ENCODE measurements at places on chromosomes 11 and 22.

- no peak for DNase-seq
These were observed 727.4 kb downstream of the ETS1 start for GRCh38 chr11:127859941-127860354.

DNA sequence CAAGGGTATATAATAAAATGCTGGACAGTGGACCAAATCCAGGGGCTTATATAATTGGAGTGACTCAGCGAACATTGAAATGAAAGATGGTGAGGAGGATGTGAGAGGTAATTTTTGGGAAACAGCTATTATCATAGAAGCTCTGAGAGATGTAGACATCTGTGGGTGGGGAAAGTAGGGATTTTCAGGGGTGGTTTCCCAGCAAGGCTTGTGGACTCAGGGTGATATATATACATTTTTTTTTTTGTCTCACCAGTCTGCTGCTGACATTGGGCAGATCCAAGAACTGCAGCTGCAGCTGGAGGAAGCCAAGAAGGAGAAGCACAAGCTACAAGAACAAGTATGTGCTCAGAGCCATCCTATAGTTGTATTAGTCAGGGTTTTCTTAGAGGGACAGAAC is 208.1 kb downstream of the MYO18B start:
- no peak for DNase-seq

- no peak for DNase-seq
These were observed 105.3 kb upstream of the E2F8 start for GRCh38 chr11:19345848-19346681.

GRCh38 chr22:44855855-44856254 is 103.5 kb downstream of the ARHGAP8 start:
- no peak for DNase-seq

- DNase-seq: no peak
These were observed 101.1 kb downstream of the ADAMTS15 start for GRCh38 chr11:130549393-130549999.

DNA sequence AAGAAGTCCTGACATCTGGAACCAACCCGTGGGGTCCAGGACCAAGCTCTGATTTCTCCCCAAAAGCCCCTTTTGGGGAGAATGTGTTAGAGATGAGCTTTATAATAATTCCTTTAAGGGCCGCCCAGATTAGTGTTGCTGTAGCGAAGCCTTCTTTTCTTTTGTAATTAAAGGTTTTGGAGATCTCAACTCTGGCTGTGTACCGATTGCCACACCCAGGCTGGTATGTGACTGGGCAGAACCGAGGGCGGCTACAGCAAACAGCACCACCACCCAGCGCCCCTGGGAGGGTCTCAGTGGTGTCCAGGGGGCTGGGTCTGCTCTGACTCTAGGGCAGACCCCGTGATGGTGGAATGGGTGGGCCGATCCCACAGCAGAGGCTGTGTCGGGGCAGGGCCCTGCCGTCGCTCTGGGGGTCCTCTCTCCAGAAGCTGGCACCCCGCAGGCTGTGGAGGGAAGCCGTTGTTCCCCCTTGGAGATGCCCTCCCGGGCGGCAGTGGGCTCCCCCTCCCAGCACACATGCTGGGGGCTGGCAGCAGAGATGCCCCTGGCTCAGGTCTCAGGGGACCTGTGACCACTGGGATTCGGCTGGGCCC is 31.0 kb downstream of the TPCN2 start:
- DNase-seq: no peak

- no peak for DNase-seq
These were observed 19.4 kb downstream of the PTPN5 start for GRCh38 chr11:18772211-18772610.

- no peak for DNase-seq
These were observed 1.7 kb downstream of the IFITM1 start for GRCh38 chr11:315516-315994.

DNA sequence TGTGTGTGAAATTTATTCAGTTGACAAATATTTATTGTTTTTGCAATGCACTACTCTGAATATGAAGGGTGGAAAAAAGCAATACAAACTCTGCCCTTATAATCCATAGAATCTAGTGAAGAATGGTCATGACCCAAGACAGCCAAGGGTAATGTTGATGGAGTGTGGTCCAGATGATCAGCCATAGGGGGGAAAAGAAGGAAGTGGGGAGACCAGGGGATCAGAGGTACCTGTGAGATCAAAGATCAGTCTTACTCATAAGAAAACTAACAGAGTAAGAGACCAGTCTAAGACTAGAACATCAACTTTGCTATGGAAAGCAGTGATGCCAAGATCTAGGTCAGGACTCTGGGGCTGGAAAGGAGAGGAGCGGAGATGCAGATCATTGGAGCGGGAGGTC is 47.0 kb upstream of the ETS1 start:
- DNase-seq: no peak

DNA sequence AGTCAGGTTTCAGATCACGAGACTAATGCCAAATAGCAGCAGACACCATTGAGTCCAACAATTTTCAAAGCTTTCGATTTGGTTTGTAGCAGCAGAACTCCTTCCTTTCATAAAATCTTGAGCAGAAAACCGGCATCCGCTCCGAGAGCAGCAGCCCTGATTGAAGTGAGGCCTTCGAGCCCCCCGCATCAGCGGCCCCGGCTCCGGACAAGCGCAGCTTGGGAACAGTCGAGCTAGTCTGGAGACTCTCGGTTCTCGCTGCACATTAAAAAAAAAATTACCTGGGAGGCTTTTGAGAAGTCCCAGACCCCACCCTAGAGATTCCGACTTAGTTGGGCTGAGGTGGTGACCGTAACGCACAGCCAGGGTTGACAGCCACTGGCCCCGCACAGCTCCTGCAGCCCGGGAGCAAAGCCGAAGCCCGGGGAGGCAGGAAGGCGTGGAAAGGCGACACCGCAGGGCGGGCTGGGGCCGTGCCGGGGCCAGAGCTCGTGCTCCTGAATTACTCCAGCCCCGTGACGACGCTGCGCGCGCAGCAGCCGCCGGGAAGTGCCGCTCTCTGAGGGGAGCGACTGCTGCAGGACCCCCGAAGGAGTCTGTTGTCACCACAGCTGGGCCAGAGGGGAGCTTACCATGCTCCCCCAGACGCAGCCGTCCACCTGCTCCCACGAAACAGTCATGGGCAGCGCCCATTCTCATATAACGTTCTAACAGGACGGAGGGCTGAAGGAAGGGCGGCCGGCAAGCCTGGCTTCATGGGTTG is 57.8 kb downstream of the SPATA19 start:
- DNase-seq: no peak

DNA sequence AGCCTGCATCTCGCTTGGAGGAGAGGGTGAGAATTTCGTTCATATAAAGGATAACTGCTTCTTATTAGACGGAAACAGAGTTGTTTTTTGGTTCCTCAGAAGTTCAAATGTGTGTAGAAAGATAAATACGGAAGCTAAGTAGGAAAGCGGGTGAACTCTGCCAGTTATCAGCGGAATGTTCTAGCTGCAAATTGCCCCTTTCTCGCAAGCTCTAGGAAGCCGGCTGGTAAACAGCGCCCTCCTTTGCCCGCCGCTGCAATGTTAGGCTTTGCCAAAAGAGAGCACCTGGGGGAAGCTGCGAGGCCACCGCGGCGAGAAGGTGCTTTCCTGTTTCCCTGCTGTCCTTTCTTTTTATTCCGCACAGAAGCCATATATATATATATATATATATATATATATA is 67.0 kb downstream of the IGLL5 start:
- no peak for DNase-seq

GRCh38 chr22:24744638-24745037 is 29.9 kb downstream of the PIWIL3 start:
- no peak for DNase-seq

- DNase-seq: no peak
These were observed 62.0 kb downstream of the BUD13 start for GRCh38 chr11:116710762-116711161.

DNA sequence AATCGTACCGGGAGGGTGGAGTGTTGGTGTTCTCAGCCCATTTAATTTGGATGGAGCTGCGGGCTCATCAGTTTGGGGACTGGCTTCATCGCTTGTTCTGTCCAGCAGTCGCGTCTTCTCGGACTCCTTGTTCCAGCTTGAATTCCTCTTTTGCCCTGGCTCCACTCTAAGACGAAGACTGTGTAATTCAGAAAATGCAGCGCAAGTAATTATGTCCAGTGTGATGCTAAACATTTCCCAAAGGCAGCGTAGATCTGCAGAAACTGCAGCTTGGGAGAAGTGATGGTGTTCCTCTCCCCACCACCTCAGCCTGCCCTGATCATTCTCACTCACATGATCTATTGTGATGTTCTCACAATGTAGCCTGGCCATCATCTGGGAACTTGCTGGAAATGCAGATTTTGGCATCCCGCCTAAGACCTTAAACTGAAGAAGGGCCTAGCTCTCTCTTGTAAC is 666 bp downstream of the SLC25A18 start:
- no peak for DNase-seq

DNA sequence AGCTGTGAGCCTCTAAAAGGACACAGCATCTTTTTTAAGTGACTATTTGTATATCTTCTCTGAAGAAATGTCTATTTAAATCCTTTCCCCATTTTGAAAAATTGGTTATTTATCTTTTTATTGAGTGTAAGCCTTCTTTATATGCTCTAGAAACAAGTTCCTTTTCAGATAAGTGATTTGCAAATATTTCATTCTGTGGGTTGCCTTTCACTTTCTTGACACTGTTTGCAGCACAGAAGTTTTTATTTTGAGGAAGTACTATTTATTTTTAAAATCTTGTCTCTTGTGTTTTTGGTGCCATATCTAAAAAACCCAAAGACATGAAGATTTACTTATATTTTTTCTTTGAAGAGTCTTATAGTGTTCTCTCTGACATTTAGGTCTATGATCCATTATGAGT is 40.1 kb upstream of the LYVE1 start:
- no peak for DNase-seq

DNA sequence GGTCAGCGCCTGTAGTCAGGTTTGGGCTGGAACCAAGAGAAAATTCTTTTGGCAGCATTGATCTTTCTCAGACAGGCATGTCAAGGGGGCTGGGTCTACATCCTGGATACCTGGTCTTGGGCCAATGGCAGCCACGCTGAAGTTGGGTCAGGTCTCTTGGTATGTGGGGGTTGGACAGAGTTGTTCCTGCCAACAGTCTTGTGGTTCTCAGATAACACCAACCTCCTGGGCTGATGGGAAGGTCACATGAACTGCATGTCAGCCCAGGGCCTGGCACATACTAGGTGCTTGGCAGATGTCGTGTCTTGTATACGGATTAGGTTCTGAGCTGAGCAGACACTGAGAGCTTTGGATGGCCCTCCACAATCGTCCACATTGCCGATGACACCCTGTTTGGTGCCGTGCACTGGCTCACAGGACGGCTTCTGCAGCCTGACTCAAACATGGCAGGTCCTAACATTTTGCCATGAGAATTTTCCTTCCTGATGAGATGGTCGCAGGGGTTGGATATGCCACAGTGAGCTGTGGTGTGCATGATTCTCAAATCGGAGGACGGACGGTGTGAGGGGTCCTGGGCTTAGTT is 42.0 kb downstream of the FBLN1 start:
- no peak for DNase-seq

GRCh38 chr11:43837879-43838278 is 42.8 kb upstream of the ALKBH3 start:
- no peak for DNase-seq

DNA sequence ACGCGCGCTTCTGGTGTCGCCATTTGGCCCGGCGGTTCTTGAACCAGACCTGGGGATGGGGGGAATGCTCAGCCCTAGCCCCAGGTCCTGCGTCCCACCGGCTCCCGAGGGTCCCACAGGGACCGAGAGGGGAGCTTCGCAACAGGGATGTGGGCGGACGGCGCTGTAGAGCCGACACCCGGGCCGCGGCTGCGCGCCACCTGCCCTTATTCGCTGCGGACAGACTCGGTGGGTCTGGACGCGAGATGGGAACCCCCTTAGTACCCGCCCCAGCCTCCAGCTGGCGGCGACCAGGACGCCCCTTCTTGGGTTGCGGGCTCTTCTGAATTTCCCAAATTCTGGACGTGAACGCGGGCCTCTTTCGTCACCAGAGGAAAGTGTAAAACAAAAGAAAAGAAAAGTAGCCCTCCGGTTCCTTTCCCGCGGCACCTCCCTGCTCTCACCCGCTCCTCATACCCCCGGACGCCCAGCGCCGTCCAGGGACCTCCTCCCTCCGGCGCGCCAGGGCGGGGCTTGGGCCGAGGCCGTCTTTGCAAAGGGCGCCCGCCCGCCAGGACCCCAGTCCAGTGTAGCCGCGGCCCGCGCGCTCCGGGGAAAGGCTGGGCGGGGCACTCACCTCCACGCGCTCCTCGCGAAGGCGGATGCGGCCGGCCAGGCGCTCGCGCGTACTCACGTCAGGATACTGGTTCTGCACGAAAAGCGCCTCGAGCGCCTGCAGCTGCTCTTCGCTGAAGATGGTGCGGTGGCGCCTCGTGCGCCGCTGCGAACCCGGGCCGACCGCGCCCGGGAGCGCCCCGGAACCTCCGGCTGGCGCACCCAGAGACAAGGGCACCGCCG is 827 bp downstream of the GSC2 start:
- DNase-seq: no peak

- DNase-seq: no peak
These were observed 12.8 kb downstream of the KCNC1 start for GRCh38 chr11:17747131-17747955.

DNA sequence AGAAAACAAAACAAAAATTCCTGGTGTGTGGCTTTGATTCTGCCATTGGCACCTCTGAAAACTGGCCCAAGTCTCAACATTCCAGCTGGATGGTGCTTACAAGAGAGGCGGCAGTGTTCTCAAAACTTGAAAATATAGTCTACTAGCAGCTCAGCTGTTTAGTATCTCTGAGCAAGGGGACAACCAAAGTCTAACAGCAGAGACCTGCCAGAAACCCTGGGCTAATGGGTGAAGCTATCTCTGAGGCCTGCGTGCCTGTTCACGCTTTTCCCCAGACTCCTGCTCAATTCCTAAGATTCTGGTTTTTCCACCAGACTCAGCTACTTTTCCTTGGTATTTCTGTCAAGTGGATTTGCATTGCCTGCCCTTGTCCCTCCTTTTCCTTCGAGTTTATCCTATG is 17.9 kb downstream of the TMEM218 start:
- no peak for DNase-seq

DNA sequence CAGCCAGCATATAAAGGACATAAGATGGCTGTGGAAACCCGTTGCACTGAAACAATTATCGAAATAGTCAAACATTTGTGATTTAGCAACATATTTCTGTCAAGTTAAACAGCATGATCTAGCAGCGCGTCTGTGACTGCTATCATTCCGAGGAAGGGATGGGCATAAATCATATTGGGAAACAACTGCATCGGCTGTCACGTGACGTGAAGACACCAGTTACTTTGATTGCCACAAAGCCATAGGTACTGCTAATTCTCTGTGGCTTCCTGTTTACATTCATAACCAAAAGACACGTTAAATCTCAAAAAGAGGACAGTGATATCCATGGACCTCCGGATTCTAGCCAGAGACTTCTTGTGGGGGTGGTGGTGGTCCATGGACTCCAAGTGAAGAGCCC is 87.8 kb downstream of the CACNA1I start:
- DNase-seq: no peak

- no peak for DNase-seq
These were observed 113.3 kb upstream of the FAT3 start for GRCh38 chr11:92111287-92111686.

Data from kidney epithelial cell (primary cell).